Activated CD4-positive, alpha-beta T cell treated with anti-CD3 and anti-CD28 coated beads, Interleukin-2, amount 50 U/mL, for 48 hours (primary cell): ENCODE measurements at places on chromosomes 7 and 10.

DNA sequence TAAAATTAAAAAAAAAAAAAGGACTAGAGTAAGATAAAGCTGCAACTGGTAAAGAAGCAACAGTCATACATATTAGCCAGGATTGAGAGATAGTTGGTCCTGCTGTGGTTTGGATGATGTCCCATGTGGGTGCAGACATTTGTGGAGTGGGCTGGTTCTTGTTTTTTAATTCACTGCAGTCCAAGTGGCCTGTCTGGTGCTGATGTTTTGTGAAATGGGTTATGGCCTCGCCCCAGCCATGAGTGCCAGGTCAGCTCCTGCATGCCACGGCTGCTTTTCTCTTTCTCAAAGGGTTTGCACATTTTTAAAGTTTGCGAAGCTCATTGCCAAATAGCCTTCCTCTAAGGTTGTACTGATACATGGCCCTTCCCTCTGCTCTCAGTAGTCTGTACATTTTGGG lies 14.1 kb upstream of the BTBD16 start:
- no peak for DNase-seq

GRCh38 chr10:97353945-97354344 lies 19.4 kb upstream of the FRAT2 start:
- DNase-seq = no peak

DNA sequence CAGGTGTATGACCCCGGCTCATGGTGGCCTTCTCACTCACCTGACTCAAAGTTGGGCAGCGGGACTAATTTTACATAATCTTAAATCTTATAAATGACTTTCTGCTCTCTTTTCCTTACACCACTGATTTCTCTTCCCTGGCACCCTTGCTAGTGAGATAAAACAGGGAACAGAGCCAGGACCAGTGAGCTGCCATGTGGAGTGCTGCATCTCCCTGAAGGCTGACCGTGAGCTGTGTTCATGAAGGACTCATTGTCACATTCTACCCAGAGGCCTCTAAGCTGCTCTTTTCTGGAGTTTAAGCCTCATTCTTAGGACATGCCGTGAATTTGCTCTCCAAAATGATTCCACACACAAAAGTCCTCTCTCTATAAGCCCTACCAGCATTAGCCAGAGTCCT lies 762.3 kb downstream of the AUTS2 start:
- no peak for DNase-seq

DNA sequence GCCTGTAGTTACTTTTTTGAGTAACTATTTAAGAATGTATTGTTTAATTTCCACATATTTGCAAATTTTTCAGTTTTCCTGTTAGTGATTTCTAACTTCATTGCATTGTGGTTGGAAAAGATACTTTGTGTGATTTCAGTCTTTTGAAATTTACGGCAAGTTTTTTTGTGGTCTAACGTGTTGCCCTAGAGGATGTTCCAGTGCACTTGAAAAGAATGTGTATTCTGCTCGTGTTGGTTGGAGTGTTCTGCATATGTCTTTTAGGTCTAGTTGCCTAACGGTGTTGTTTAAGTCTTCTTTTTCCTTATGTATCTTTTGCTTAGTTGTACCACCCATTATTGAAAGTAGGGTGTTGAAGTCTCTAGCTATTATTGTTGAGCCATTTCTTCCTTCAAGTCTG lies 59.7 kb downstream of the LCOR start:
- DNase-seq = no peak

DNA sequence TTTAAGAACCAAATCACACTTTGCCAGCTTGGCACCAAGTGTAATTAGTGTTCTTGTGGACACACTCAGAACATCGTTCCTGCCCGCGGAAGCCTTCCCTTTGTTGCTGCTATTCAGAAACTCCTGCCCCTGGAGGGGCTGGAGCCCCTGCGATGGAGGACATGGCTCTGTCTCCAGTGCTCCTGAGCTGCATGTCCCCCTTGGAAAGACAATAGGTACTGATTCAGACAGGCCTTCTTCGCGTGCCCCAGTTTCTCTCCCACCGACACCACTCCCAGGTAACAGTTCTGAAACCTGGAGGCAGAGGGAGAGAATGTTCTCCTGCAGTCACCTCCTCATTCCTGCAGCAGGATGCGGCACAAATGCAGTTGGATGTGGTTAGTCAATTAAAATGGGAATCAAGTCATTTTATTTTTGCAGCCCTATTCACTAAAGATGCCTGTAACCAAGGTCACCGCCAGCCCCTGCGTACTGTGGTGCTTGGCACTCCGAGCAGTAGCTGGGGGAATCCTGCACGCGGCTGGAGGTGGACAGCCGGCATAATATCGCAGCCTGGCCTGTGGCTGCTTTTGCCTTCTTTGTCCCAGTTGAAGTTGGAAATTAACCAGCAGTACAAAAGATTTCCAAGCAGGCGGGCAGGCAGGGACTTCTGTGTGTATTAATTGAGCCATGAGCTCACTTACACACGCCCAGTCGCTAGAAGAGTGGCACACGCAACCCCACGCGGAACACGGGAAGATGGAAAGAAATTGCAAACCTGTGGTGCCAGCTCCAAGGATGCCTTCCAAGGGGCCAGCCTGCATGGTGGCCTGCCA lies 205.7 kb downstream of the EBF3 start:
- DNase-seq = no peak
